RCC 7860 (cell line): ENCODE measurements at places on chromosomes 12 and 14.

DNA sequence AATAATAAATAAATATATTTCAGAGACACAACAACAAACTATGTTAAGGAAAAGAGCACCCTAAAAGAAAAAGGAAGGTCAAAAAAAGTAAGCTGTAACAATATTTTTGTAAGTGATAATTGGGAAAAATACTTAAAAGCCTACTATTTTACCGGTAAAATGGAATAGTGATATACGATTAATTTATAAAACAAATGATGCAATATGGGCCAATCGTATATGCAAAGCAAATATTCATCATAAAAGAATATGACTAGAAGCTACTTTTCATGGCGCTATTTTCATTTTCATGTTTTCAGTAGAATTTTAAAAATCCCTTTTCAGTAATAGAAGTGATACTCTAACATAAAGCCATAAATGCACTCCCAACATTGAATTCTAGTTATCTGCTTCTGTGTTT is 131.0 kb upstream of the AMIGO2 start:
- no peak for DNase-seq

GRCh38 chr12:48447755-48448154 is 24.6 kb upstream of the ANP32D start:
- no peak for DNase-seq

- DNase-seq = no peak
Measured at GRCh38 chr14:51855234-51855633, 5.2 kb upstream of the GNG2 start.

- DNase-seq = no peak
Measured at GRCh38 chr12:112117685-112118084, 7.7 kb upstream of the TRAFD1 start.
